ENCODE measurements at places on chromosomes 3 and 15.

- no peak for DNase-seq
Observed at GRCh38 chr3:28690176-28690575, 341.6 kb upstream of the AZI2 start.

DNA sequence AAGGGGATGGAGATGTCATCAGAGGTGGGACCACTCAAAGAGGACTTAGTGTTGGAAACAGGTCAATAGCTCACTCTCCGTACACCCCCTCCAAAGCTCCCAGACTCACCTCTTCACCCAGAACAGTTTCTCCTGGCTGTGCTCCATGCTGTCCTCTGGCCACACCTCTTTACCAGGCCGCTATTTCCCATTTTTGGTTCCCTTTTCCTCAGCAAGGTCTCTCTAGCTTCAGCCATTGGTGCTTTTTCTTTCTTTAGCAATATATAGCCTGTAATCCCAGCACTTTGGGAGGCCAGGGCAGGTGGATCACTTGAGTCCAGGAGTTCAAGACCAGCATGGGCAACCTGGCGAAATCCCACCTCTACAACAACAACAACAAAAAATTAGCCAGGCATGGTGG, 123.6 kb upstream of the SMAD3 start:
- no peak for DNase-seq

GRCh38 chr15:69021895-69022294, 7.4 kb downstream of the NOX5 start:
- DNase-seq, result no peak

DNA sequence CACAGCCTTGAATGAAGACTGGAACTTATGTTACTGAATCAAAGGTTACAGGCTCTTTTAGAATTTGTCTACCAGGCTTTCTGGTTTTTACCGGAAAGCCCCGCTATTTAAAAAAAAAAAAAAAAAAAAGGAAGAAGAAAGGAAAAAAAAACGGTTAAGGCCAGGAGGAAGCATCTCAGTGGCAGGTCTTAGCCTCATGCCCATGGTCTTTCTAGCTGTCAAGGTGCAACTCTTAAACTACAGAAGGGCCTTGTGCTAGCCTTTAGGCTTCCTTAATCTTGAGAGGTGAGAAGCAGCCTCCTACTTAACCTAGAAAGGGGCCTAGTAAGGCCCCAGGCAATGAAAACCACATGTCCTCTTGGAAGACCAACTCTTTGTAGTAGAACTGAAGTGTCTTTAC, 77.5 kb downstream of the TBC1D5 start:
- no peak for DNase-seq

DNA sequence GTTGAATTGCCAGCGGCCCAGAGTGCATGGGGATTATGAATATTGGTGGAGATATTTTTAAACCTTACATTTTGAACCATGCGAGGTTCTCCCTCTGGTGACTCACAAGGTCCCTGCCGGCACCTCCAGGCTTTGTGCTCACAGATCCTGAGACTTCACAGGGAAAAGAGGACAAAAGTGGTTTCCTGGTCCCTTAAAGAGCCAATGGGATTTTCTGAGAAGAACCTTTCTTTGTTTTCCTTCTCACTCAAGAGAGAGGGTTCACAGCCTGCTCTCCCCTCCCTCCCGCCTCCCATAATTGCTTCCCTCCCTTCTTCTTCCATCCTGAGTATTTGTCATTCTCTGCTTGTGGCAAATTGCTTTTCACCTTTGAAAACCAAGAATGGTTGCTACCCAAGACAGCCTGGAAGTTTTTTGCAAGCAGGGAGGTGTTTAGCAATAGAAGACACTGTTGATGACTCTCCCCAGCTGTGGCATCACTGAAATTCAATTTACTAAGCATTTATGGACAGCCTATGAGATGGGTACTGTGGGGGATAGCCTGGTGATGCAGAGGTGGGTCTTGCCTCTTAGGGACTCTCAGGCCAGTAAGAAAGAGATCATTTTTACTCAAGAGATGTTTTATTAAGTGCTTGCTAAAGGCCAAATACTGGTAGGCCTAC, 76.6 kb downstream of the CPN2 start:
- DNase-seq, result no peak

GRCh38 chr3:3110749-3111361, 681 bp upstream of the IL5RA start:
- DNase-seq, result no peak

- no peak for DNase-seq
Observed at GRCh38 chr3:43581343-43581742, 40.5 kb downstream of the ANO10 start.

GRCh38 chr3:59938828-59939227, 889.0 kb upstream of the CFAP20DC start:
- DNase-seq, result no peak

- DNase-seq, result no peak
Observed at GRCh38 chr3:153980252-153980590, 141.0 kb upstream of the ARHGEF26 start.
